ENCODE measurements at places on chromosomes 7 and 10.

DNA sequence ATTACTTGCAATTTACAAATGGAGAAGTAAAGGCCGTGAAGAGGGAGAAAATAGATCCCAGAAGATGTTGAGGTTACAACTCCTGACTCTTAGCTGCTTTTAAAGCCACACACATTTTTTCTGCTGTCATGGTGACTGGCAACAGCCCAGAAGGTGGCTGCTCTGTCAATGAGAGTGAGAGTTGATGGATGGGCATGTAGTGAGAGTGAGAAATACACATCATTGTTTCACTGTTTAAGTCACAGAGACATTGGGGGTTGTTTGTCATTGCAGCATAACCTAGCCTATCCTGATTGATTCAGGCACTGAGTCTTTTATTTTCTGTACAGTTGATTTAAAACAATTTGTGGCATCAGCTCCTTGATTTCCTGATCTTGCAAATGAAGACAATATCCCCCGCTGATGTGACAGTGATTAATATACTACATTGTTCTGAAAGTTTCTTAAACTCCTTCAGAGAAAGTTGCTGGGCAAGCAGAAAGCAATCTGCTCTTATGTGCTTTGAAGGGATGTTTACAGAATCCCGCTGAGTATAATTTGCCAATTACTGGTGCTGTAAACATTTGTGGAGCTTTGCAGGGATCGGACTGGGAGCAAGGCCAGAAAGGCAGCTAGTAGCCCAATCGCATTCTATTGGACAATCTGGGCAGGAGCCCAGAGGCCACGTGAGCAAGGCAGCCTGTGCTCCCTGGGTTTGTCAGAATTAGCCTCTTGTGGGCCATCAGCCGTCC lies 229.6 kb downstream of the PRPF18 start:
- DNase-seq: no peak

DNA sequence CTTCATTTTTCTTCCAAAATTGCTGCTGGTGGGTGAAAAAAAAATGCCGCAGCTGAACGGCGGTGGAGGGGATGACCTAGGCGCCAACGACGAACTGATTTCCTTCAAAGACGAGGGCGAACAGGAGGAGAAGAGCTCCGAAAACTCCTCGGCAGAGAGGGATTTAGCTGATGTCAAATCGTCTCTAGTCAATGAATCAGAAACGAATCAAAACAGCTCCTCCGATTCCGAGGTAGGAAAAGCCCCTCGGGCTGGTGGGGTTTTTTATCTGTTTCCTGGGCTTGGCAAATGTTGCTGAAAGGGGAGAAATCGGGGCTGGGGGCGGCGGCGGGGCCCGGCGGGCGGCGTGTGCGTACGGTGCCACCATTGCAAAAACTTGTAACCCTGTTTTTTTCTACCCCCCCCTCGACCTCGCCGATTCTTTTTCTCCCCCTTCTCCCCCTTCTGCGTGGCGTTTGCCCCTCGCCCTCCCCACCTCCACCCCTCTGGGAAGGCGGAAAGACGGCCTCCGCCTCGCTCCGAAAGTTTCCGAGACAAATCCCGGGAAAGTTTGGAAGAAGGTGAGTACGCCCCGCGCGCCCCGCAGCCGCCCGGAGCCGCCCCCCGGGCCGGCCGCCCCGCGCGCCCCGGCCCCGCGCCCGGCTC lies 789 bp downstream of the TCF7L2 start:
- DNase-seq: no peak

DNA sequence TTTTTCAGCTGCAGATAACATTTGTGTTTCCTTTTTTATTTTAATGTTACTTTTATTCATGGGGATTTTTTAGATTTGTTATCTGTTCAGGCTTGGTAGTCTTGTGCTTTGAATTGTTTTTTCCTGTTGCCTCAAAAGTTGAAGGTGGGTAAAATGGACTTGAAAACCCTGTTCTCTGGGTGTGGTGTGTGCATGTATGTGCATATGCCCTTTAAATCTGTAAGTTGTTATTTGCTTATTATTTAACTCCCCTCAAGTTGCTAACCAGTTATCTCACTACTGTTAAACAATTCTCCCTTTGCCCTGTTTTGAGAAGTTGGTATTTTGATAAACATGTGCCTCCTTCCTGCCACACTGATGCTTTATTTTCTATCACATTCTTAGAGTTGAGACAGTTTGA lies 30.6 kb downstream of the TSPAN14 start:
- DNase-seq: no peak

DNA sequence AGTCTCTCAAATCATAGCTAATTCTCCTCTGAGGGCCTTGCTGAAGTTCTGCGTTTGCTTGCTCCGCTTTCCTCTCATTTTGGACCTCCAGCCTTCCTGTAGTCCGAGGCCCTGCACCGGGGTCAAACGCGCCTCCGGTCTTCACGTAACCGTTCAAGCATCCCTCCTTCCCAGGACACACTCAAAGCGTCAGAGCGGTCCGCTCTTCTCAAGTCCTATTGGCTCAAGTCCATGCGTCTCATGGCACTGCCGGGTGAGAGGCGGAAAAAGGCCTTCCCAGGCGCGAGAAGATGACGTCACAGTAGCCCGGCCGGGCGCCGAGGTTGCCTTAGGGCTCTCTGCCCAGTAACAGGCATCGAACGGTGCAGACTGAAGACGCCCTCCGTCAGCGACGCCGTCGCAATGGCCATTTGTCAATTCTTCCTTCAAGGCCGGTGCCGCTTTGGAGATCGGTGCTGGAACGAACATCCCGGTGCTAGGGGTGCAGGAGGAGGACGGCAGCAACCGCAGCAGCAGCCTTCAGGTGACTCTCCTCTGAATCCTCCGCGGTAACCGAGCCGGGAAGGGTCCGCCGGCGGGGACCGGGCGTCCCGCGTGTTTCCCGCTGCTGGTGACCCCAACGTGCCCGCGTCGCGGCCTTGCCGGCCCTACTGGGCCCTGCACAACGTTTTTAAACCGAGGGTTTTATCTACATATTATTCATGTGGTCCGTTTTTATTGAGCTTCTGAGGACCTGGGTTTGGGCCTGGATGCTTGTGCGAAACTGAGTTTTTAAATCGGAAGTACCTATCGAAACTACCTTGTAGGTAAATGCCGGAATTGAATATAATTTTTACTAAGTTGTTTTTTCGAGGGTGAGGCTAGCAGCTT lies at the start of gene NUP42:
Gene NUP42, plus strand, starts transcription at position 365 of the 870 bp plus-strand sequence. Its CDS starts 38 bp downstream, at position 403.
- peak; percentile 85 for DNase-seq

- DNase-seq: no peak
Measured at GRCh38 chr7:121306565-121306964, 22.2 kb upstream of the WNT16 start.

DNA sequence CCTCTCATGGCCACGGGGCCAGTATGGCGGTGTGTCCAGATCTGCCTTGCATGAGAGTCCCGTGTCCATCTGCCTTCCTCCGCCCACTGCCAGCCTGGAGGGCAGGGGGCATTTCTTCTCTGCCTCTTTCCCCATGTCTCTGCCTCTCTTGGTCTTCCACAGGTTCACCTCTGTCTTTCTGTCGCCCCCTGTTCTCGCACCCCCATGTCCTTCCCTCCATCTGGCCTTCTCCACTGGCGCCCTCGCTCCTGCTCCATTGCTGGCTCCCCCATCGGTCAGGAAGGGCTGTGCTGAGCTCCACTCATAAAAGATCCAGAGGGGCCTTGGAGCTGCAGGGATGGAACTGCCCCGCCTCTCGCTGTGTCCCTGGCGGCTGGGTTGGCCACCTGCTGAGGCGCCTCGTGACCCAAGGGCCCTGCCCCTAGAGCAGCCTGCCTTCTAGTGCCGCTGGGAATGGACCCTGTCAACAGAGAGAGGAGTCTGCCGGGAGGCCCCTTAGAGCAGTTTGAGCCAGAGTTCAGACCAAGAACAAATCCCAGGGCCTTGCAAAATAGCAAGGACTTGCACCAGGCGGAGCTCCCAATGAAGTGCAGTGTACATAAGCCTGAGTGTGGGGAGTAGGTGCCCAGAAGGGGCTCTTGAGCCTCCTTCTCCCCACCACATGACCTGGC lies 42.0 kb downstream of the GOLGA7B start:
- DNase-seq: no peak

DNA sequence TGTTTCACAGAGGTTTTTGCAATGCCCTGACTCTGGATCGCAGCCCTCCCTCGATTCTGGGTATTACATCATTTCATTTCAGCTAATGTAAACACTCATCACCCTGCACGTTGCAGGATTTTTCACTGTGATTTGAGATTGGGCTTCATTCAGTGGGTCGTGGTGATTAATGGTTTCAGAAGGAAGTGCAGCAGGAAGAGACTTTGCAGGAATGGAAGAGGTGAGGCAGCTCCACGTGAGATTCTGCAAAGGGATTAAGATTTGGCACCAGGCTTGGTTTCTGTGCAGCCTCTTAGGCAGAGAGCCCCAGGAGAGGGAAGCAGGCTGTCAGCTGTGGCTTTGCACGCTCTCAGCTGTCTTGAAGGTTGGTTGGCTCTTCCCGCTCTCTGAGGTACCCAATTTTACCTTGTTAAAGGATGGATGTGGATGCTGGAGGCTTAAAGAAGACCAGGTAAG lies 95.2 kb downstream of the PLCE1 start:
- DNase-seq: no peak

DNA sequence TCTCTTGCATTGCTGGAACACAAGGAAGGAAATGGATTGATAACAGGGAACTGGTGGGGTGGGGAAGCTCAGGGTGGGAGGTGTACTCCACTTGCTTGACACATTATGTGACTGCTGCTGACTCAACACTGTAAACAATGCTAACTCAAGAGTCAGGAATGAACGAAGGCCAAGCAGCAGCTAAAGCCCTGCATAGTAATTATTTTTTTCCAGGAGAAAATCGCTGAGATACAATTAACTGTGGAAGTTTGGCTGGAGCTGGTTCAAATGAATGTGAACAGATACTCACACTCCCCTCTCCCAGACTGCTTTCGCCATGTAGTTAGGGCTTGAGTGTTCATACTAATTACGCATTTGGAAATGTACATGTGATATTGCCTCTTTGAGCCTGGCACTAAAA lies 170.9 kb upstream of the AOAH start:
- no peak for DNase-seq

DNA sequence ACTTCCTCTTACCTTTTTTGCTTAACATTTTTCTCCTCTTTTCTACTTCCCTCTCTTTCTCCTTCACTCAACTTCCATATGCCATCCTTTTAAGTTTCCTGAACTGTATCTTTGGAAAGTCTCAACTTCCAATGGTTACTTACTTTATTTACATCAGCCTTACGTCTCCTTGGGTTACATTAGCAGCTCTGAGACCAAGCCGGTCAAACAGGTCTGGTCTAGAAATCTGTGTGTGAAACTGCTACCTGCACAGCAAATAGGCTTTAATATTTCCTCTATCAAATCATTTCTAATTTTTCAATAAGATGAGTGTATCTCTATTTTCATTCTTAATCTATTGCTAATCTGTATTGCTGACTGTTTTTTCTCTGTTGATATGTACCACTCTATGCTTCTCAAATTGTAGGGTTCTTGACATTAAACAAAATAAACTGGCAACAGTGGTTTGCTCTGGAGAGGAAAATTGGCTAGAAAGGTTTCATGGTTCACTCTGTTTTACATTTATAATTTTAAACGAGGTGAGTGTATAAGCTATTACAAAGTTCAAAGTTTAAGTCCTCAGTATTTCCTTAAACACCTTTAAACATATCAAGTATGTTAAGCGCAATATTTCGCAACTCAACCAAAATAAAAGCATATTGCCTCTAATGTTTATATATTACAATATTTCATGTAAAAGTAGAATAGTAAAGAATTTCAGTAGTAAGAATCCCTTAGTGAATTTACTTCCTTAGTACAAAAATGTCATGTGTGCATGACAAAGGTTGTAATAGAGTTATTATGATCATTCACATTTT lies 3.6 kb upstream of the SEMA3C start:
- no peak for DNase-seq

DNA sequence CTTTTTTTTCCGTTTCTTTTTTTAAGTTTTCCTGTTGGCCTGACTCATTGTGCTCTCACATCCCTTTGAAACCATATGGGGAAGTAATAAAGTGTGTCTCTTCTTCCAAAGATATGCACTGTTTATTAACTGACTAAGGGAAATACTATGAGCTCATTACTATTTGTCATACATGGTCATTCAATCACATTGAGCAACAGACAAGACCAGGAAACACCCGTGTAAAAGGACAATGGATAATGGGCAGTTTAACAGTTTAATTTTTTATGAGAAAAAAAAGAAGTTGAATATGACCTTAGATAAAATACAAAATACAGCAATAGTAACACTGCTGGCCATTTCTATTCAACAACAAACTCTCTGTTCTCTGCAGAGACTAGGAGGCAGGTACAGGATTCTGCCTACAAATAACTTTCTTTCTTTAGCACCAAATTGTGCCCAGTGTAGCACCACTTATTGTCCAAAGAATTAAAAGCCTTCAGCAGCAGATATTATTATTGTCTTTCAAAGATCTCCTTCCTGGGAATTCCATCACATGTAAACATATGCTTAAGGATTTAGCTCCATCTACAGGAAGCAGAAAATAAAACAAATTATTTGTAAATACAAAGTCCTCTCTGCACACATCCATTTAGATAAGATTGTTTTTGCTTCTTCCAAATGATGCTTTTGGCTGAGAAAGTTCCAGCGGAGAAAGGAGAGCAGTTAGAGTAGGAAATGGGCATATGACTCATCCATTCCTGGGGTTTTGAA lies 55.0 kb upstream of the AKR1E2 start:
- no peak for DNase-seq

DNA sequence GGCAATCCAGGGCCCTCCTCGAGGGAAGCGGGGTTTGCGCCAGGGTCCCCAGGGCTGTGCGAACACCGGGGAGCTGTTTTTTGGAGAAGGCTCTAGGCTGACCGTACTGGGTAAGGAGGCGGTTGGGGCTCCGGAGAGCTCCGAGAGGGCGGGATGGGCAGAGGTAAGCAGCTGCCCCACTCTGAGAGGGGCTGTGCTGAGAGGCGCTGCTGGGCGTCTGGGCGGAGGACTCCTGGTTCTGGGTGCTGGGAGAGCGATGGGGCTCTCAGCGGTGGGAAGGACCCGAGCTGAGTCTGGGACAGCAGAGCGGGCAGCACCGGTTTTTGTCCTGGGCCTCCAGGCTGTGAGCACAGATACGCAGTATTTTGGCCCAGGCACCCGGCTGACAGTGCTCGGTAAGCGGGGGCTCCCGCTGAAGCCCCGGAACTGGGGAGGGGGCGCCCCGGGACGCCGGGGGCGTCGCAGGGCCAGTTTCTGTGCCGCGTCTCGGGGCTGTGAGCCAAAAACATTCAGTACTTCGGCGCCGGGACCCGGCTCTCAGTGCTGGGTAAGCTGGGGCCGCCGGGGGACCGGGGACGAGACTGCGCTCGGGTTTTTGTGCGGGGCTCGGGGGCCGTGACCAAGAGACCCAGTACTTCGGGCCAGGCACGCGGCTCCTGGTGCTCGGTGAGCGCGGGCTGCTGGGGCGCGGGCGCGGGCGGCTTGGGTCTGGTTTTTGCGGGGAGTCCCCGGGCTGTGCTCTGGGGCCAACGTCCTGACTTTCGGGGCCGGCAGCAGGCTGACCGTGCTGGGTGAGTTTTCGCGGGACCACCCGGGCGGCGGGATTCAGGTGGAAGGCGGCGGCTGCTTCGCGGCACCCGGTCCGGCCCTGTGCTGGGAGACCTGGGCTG lies 26.0 kb downstream of the PRSS2 start:
- DNase-seq: peak; percentile 25
